ENCODE measurements at places on chromosomes 4 and X. TPM values are rescaled to one million over a fixed set of nuclear protein-coding genes. Genes with fewer than 3 reads are reported as not detected.

The PNCK gene
- 0.34 TPM for total RNA-seq

The GRIA2 gene
- not detected for total RNA-seq

The COPS4 gene
- 39.5 TPM for total RNA-seq

The DRP2 gene
- 0.55 TPM for total RNA-seq

The SOWAHB gene
- total RNA-seq, result 23.3 TPM

The TLR3 gene
- 7.6 TPM for total RNA-seq

The TSPAN7 gene
- total RNA-seq, result 2.0 TPM

The ITM2A gene
- not detected for total RNA-seq

The MAMLD1 gene
- 3.0 TPM for total RNA-seq

The PABPC4L gene
- 1.1 TPM for total RNA-seq
